Stimulated activated CD4-positive, alpha-beta T cell treated with anti-CD3 and anti-CD28 coated beads, Interleukin-1b, Interleukin-23, amount 100 ng/mL, for 24 hours (primary cell): ENCODE measurements at places on chromosomes 4 and X.

DNA sequence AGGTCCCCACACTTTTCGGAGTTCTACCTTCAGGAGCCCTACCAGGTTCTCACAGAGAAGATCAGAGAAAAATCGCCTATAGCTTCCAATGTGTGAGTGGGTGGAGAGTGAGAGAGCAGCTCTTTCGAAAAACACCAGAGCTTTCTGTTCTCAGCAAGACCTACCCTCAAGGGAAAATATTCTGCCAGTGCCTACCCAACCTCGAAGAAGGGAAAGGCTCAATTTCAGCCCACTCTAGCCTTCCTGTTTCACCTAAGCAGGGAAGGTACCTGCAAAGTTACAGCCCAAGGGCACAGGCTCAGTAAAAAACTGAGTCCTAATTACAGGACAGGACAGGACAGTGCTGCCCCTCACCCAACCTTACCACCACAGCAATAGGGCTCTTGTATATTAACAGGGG, 104.0 kb upstream of the WDR17 start:
- no peak for DNase-seq

- no peak for DNase-seq
These were observed at the start of gene DKK2 for GRCh38 chr4:107035819-107036583. TSS of gene DKK2 (minus strand) at chr4:107036313. CDS start at chr4:107035591, 722 bp downstream.

GRCh38 chr4:101290654-101291053, 56.7 kb downstream of the PPP3CA start:
- no peak for DNase-seq

DNA sequence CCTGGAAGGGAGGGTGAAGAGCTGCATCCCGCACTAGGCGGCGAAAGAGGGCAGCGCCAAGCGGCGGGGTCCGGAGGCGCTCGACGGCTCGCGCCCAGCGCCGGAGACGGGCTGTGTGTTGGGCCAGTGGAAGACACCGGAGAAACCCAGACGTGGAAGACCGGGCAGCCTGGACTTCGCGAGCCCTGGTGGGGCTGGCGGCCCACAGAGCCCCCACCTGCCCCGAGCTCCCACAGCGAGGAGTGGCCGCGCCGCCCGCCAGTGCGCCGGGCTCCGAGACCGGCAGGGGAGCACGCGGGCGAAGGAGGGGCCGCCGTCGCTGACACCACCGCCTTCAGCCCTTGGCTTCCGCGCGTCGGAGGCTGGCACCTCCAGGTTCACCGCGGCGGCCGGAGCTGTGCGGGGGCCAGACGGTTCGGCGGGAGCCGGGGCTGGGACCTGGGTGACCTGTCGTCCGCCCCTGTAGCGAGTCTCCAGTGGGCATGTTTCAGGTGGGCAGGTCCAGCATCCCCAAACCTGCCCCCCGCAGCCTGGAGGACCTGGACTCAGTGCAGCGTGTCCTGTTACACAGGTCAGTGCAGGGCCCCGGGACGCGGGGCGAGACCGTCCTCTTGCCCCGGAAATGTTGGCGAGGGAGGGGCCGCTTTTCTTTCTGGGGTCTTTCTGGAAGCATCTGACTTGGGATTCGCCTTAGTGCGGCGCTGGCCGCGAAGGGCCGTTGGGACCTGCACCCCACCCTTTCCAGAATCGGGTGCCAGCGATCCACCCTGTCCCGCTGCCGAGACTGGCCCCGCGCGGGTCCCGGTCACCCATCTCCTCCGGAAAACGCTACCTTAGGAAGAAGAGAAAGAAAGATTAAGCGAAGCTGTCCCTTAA, 9.6 kb upstream of the INTU start:
- no peak for DNase-seq

DNA sequence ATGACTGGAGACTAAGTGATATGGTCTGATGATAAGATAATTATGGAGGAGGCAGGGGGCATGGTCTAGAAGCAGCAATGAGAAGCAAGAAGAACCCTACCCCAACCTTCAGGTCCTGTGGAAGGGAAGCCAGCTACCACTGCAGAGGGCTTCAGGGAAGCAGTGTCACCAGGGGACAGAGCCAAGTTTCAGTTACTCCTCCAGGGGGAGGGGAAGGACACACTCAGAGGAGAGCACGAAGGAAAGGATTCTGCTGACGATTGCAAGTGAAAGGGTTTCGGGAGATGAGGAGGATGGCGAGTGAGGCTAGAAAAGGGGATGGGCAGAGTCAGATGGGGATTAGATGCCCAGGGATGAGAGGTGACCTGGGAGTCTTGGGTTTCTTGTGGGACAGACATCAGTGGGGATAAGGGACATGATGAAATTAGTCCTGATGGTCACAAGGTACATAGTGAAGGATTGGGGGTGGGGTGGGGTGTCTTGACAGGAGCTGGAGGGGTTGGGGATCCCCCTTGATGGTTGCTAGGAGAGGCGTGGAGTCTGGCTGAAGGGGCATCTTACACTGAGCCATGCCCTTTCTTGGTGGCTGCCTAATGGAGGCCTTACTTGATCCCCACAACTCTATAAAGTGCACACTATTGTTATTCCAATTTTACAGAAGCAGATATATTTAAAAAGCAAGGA, 45.4 kb downstream of the TIGD4 start:
- DNase-seq, result no peak

DNA sequence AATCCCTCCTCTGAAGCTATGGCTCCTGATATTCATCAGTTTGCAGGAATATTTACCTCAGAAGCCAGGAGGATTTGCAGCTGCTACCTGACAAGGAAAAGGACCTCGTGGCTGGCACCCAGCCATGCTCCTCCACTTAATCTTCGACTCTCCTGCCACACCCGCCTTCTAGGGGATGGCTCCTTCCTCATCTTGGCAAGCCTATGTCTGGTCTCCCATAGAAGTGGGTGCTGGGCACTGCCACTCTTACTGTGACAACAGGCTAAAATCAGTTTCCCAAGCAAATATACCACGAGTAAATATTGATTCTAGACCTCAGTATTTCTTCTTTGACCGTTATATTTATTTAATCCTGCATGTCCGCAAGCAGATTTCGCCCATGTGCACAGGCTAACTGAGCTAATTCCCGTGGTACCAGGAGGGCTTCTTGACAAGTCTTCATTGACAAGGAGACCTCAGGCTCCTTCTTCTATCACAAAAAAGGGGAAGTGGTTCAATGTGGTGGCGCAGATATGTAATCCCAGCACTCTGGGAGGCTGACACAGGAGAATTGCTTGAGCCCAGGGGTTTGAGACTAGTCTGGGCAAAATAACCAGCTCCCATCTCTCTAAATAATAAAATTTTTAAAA, 52.6 kb upstream of the DCTD start:
- no peak for DNase-seq
